MM.1S (cell line): ENCODE measurements at places on chromosomes 6 and 20.

DNA sequence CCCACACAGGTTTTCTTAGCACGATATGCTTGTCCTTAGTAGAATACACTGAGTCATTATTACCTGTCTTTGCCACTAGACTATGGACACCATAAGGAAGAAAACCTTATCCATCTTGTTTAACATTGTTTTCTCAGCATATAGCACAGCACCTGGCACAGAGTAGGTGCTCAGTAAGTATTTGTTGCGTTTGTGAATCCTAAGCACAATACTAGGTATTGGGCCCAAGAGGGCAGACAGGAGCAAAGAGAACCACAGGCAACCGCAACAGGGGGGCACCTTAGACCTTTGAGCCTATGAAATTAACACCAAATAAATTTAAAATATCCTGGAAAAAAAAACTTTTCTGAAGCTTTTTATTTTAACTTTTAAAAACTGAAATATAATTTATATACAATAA is 3.7 kb upstream of the NCOA6 start:
- DNase-seq: no peak

GRCh38 chr20:32920066-32920465 is 61.3 kb downstream of the EFCAB8 start:
- no peak for DNase-seq

- DNase-seq: peak; percentile 70
Observed at GRCh38 chr6:75210885-75211739, 5.3 kb upstream of the COL12A1 start.

DNA sequence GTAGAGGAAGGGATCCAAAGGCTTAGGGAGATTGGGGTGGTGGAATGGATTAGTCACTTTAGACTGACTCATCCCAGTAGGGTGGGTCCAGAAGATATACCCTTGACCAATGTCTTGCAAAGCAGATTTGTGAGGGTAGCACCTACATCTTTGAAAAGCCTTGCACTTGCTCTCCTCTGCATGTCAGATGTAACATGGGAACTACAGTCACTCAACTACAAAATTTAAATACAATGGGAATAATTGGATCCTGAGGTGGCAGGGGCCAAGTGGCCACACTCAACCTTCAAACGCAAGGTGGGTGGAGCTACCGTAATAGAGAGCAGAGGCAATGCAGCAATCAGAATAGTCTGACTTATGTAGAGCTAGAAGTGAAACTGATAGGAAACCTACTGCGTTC is 71.2 kb downstream of the ME1 start:
- no peak for DNase-seq

DNA sequence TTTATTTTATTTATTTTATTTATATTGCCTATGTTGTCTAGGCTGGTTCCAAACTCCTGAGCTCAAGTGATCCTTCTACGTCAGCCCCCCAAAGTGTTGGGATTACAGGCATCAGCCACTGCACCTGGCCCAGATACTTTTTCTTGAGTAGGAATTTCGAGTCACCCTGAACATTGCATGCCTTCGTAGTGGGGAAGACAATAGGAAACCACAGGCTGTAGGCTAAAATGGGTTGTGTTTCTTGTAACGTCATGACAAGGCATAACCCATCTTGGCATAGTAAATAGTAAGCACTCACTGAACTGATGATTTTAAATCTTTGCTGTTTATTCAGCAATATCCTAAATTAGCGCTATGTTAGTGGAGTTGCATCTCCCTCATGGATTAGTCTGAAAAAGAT is 34.9 kb downstream of the PTPN1 start:
- DNase-seq: no peak

DNA sequence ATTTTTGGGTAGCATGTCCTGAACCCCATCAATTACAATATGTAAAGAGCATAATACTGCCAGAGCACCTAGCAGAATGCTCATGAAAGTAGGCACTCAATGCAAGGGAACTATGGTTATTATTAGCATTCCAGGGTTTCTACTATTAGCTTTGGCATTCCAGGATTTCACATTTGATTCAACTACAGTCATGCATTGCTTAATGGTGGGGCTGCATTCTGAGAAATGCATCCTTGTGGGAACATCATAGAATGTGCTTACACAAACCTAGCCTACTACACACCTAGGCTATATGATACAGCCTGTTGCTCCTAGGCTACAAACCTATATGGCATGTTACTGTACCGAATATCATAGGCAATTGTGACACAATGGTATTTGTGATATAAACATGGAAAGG is 247.8 kb downstream of the CD83 start:
- DNase-seq: no peak

DNA sequence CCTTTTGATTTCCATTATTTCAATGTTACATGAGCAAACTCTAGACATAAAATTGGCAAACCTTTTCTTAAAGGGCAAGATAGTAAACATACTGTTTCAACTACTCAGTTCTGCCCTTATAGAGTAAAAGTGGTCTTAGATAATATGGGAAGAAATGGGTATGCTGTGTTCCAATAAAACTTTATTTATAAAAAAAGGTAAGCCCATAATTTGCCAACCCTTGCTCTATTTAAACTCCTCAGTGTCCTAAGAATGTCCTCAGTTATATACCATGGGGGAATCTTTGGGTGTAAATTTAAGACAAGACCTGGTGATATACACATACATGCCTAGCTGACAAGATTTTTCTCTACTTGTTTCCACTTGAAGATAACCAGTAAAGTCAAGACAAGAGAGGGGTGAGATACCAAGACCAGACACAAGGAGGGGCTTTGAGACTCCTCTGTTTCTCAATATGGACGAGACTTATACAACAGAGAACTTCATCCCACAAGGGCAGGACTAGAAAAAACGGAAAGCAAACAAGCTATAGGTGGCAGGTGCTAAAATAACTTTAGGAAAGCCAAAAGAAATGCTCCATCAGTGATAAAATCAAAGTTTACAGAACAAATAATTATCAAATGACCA is 10.5 kb downstream of the SNX3 start:
- DNase-seq: peak; percentile 9
